GM23248 (cell line): ENCODE measurements at places on chromosomes 11 and 22. TPM values are rescaled to one million over a fixed set of nuclear protein-coding genes. Genes with fewer than 3 reads are reported as not detected.
A peak's percentile ranks its signal among the peaks of the same experiment; 100 is the strongest.

NAALADL1 gene
- total RNA-seq = 37.7 and 40.7 TPM in 2 replicates

FANCF gene
- 7.5 and 13.4 TPM in 2 replicates for total RNA-seq

C22orf31 gene
- total RNA-seq = not detected in 2 replicates

MMP13 gene
- not detected in 2 replicates for total RNA-seq

RTN4RL2 gene
- 0.32 TPM in 1 of 2 replicates, not detected in the other for total RNA-seq

MIOX gene
- total RNA-seq = not detected in 2 replicates

TUB gene
- total RNA-seq = 12.3 and 12.9 TPM in 2 replicates

BARX2 gene
- not detected in 2 replicates for total RNA-seq

OR4D5 gene
- total RNA-seq = not detected in 2 replicates

GRCh38 chr11:92838759-92839310 is 130.6 kb upstream of the MTNR1B start:
- DNase-seq = no peak

DNA sequence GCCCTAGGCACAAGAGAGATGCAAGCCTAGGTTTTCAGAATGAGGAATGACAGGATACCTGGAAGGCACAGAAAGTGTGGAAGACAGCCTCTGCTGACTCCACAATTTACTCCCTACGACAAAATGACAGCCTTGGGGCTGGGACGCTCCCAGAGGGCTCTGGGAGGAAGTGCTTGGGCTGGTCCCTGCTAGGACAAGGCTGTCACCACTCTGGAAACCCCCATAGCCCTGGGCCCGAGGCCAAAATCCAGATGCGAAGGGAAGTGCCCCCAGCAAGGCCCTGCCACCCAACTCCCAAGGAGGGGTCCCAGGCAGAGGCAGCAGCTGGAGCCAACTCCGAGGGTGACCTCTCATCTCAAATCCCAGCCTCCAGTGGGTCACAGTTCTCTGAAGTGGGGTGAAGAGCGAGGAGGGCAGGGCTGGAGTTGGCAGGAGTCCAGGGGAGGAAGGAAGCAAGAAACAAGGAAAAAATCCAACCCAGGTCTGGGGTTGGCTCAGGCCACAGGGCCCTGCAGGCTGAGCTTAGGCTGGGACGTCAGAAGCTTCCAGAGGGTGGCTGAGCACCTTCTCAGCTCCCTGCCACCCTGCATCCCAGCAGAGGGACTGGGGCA is 6.3 kb upstream of the CDC42EP2 start:
- DNase-seq = no peak

DNA sequence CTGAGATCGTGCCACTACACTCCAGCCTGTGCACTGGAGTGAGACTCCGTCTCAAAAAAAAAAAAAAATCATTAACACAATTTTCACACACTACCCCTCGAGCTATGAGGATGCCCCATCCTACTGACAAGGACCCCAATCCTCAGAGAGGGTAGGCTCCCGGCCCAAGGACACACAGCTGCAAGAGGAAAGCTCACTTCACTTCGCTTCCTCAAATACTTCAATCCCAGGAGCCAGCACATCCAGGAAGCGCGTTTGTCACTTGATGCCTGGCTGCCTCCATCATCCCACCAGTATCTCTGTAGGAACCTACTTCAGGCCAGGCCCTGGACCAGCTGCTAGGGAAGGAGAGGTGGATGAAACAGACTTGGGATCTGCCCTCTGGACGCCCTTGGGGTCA is 144.0 kb downstream of the CRYBB2 start:
- DNase-seq = no peak

- peak; percentile 23 for DNase-seq
These were observed 10.2 kb downstream of the YPEL4 start for GRCh38 chr11:57639321-57640067.

- no peak for DNase-seq
These were observed 495.1 kb downstream of the TBC1D22A start for GRCh38 chr22:47257566-47257965.

DNA sequence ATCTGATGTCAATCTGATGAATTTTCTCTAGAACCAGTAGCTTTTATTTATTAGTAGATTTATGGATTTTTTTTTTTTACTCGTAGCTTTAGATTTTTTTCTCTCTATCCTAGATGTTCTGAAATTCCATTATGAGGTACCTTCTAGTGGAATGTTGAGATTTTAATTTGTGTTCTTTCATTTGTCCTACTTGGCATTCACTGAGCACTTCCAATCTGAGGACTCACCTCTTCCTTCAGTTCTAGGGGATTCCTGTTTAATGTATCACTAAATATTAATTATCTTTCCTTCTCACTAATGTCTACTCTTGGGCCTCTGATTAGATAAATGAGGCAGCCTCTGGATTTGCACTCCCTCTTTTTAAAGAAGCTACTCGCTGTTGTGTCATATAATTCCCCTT is 40.2 kb upstream of the WNT7B start:
- DNase-seq = peak; percentile 63

DNA sequence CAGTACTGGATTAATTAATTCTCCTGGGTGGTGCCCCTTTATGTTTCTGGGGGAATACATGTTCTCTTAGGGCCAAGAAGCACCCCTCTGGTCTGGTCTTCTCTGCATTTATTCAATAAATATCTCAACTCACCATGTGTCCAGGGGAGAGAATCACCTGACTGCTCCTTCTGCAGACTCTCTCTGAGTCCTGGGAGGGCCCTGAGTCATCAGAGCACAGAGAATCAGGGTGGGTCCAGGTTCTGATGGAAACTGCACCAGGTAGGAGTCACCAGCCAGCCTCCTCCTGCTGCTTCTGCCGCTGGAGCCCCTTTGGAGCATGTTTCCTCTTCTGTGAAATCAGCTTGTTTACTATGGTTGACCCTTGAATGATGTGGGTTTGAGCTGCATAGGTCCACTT is 107.7 kb upstream of the PLET1 start:
- DNase-seq = no peak

GRCh38 chr11:64935359-64936081 is at the start of gene GPHA2:
GPHA2 (minus strand) TSS chr11:64935893; CDS start chr11:64935460, 433 bp downstream.
- peak; percentile 20 for DNase-seq

- DNase-seq = peak; percentile 96
These were observed 6.2 kb downstream of the TEAD1 start for GRCh38 chr11:12680246-12680939.

GRCh38 chr11:108743851-108744250 is 79.0 kb downstream of the DDX10 start:
- no peak for DNase-seq

GRCh38 chr22:35467681-35468434 is 67.9 kb downstream of the MCM5 start:
- DNase-seq = peak; percentile 44

GRCh38 chr11:128902515-128903066 is 11.4 kb downstream of the KCNJ5 start:
- DNase-seq = peak; percentile 87

DNA sequence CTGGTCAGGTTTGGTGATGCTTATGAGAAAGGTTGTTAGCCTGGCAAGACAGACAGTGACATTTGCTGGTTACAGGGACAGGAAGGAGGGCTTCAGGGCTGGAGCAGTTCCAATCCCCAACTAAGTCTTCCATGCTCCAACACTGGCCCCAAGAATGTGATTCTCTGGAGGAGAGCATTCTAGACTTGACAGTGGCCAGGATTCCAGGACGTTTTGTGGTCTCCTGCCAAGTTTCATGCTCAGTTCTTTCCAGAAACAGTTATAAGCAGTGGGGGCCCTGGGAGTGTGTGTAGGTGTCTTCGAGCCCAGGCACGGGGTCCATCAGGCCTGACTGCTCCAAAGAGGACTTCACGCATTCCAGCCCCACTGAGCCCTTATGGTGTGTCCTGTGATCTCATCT is 8.9 kb upstream of the GRK3 start:
- no peak for DNase-seq

DNA sequence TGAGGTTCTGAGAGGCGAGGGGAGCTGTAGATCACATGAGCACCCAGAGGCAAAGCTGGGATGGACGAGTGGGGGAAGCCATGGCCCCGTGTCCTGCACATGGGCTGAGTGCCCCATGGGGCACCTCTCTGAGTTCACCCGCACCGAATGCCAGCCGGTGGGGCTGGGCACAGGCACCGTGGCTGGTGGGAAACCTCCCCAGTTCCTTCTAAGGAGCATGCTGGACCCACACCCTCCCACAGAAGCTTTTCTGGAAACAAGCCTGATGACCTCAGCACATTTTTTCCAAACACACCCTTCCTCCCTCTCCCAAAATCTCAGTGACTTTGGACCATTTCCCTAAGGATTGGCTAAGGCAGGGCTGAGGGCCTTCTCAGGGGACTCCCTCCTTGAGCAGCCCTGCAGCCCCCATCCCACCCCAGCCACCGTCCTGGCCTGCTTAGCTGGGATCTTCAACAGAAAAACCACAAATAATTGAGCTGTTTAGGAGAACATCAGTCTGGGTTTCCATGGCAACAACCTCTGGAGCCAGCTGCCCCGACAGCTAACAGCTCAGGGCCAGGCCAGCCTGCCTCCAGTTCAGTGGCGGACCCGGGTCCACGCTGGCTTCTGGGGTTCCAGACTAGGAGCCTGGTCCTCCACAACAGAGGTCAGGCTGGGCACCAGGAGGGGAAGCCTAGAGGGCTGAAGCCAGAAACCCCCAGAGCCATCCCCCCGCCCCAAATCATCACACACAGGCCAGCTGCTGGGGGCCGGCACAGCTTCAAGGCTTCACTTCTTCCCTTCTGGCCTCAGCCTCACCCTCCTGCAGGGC is 18.1 kb upstream of the LINC01488 start:
- peak; percentile 92 for DNase-seq

DNA sequence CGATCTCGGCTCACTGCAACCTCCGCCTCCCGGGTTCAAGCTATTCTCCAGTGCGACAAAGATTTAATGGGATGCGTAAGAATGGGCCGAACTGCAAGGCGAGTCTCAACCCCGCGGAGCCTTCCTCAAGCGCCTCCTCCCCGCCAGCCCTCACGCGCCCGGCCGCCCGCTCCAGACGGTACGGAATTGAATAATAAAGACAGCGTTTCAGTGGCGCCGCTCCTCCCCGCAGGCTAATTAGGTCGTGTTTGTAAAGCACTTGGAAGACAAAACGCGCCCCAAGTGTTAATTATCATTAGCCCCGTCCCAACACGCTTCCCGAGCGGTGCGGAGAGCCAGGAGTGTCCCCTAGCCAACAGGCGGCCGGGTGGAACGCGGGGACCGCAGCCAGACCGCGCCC is 192.0 kb downstream of the BUD13 start:
- DNase-seq = peak; percentile 25

DNA sequence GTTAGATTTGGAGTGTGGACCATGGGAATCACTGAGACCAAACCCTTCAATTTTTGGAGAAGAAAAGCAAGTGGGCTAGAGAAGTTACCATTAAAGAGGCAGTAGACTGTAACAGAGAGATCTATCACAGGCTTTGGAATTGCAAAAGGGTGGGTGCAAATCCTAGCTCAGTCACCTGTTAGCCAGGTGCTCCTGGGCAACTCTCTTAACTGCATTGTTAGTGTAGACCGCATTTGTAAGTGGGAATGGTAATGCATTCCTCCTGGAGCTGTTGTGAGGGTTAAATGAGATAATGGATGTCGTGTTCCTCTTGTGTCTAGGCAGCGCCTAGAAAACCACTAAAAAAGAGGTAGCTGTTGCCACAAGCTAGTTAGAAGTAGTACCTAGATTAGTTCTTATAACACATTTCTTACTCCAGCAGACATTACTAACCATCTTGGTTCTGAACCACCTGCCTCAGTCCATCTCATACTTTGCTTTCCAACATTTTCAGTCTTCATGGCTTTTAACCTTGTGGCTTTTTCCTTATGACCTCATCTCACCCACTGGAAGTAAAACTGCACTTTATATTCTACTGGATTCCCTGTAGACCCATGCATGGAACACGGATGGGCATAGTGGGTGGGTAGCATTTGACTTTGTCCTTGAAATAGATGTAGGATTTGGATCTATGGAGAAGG is 153.0 kb downstream of the HIPK3 start:
- DNase-seq = no peak

DNA sequence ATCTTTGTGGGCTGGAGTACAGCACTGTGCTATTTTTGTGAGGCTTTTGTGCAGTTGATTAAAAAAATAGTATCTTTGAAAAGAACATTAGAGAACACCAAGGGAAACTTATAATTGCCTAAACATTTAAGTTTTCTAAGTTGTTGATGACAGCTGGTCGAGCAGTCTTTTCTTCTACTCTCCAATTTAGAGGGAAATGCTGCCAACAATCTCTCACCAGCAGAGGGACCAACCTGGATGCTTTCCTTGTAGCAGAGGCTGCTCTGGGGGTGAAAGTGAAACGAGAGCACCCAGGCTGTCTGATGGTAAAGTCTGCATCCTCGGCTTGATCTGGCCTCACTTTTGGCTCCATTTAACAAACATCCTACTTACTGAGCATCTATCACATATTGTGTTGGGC is 1286.5 kb upstream of the TENM4 start:
- peak; percentile 27 for DNase-seq

GRCh38 chr22:50253046-50253915 is 2.2 kb upstream of the HDAC10 start:
- DNase-seq = no peak

- DNase-seq = no peak
These were observed 78.9 kb downstream of the FLI1 start for GRCh38 chr11:128772814-128773213.

DNA sequence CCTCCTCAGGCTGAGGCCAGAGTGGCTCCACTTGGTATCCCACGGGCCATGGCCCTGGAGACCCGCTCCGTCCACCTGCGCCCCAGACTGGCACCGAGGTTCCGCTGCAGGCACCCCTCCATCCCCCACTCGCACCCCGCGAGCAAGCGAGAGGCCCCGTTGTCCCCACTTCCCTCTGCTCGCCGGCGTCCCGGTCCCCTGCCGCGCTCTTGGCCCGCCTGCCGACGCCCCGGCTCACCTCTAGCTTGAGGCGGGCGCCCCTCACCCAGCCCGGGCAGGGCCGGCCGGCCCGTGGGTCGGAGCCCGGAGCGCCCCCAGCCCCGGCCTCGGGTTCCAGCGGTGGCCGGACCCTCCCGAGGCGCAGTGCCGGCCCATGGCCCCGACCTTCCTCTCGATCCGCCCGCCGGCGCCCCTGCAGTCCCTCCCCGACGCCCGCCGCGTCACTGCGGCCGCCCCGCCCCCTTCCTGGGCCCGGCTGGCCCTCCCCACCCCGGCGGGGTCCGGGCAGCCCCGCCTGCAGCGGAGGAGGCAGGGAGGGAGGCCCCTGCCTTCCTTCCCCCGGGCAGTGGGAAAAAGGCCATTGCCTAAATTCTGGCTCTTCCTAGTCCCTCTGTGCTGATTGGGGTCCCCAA is at the start of gene PITPNM1:
Gene PITPNM1 (minus strand): TSS at position 414 of the 632 bp plus-strand sequence. CDS start 1,183 bp downstream, outside the sequence.
- peak; percentile 69 for DNase-seq

GRCh38 chr11:110077831-110078325 is 15.3 kb upstream of the ZC3H12C start:
- peak; percentile 93 for DNase-seq

DNA sequence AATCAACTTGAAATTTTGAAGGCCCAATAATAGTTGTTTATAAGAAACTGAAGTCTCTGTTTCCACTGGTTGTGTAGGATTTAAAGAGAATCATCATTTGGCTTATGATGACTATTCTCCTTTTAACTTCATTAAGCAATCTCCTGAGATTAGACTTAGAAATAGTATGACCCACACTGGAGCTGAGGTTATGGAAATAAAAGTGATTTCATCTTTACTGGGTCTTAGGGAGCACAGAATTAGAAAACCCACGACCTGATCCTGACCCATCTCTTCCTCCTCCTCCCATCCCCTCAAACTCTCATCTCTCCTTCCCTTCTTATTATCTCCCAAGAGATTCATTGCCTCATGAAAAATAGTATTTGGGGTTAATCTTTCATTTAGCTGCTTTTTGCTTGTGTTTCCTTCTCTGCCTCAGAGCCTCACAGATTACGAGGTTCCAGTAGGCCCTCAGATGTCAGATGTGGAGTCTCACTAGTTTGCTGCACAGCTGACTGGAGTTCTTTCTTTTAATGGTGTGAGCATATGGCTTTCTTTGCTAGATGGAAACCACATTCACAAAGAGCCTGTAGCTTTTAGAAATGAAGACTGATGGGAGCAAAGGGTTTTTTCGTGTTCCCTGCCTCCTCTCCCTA is 85.0 kb downstream of the ALX4 start:
- peak; percentile 57 for DNase-seq
